ENCODE measurements at places on chromosomes 16 and 17.
A peak's percentile ranks its signal among the peaks of the same experiment; 100 is the strongest.

DNA sequence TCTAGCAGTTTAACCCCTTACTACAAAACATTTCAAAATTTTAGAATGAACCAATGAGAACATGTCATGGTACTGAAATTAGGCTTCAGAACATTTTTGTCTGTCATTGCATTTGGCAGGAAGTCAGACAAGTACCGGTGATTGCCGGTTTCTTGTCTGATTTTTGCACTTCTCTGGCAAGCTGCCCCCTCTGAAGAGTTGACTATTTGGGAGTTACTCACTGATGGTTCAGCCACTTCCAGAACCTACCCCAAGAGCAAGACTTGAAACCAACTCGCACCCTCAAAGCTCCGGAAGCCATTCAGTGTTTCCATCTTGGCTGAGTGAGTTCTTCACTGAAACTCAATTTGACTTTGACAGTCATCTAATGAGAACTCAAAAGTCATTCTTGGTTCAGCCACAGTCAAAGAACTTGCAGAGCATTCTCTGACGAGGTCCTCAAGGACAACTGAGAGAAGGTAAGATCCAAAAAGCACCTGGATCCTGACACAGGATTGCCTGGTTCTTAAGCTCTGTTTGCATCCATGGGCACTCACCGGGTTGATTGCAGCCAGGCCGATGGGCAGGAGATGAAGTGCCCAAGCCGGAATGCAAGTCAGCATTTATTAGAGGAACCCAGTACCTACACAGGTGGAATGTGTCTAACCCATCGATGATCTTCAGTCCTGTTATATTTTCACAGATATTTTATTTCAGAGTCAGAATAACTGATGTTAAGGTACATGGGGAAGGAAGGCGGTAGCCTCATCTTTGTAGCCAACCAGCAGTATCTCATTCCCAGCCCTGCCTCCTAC is 93.6 kb downstream of the USP22 start:
- DNase-seq, result peak; percentile 43

- no peak for DNase-seq
Measured at GRCh38 chr16:85704011-85704410, 15.3 kb upstream of the GINS2 start.

DNA sequence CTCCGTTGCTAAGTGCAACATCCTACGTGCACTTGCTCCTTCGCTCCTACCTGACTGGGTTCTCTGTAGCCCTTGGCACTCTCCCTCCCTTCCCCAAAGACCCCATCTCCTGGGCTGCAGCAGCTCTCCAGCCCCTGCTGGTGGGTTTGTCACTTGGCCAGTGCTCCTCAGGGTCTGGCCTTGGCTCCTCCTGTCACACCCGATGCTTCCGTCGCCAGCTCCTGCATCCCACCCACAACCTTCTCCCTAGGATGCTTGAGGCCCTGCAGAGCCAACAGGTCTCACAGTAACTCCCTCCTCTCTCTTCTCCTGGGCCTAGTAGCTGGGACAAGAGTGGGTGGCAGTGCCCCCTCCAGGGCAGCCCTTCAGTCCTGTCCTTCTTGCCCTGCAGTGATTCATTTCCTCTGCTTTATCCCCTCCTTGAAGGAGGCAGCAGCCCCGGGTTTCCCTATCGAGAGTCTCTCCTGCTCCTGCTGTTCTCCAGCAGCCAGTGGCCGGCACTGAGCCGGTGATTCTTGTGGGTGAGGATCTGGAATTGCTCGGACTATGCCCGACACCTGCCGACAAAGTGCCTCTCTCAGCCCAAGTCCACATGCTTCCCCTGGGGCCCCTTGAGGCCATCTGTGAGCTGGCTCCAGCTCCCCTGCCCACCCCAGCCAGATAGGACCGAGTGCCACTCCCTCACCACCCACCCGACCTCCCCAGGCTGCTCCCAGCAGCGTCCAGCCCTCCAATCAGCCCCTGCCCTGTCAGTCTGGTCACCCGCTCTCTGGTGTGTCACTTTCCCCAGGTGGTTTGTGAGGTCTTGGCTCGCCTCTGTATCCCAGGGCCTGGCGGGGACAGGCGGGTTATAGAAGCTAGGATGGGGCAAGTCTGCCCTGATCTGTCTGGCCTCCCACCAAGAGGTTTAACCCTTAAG is 3.8 kb downstream of the LITAFD start:
- DNase-seq, result peak; percentile 32

DNA sequence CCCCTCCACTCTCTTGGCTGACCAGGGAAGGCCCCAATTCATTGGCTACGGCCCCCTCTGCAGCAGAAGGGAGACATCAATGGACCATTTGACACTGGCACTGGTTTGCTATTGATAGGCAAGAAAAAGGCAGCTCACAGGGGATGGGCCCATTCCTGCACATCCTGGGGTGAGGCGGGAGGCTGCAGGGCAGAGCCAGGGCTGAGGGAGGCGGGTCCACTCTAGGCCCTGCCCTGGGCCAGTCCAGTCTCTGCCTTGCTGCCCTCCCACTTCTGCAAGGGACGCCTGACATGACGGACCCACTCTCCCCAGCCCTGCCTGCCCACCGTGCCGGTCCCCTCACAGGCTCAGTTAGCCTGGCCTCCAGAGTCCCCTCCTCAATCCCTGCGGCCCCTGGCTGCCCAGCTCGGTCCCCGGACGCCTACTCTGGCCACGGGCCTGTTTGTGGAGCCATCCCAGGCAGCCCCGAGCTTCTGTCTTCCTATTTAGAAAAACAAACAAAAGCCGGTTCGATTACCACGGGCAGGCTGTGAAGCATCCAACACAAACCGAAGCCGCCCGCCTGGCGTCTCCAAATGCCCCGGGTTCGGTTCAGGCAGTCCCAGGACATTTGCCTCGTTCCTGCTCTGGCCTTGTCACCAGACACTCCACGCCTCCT is 160.7 kb downstream of the IRX5 start:
- no peak for DNase-seq

GRCh38 chr16:65120461-65120830 is 1.4 kb downstream of the CDH11 start:
- no peak for DNase-seq

- no peak for DNase-seq
Measured at GRCh38 chr17:65977041-65977440, 214.9 kb downstream of the CEP112 start.

GRCh38 chr17:21210411-21211076 is 3.4 kb downstream of the TMEM11 start:
- DNase-seq, result no peak

DNA sequence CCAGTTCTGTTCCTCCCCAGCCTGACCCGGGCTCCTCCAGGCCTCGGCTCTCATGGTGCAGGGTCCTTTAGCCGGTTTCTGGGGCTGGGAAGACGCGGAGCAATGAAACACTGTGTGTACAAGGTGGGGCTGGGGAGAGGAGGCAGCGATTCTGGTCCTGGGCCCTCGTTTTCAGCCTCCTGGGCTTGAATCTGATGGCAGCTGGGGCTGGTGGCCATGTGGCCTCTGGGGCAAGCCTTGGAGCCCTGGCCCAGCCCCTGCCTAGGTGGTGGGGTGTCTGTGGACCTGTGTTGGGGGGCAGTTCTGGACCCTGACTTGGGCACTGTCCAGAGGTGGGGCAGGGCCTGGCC is 4.1 kb downstream of the FOXJ1 start:
- DNase-seq, result no peak

GRCh38 chr16:60811657-60812056 is 1224.6 kb downstream of the CDH8 start:
- no peak for DNase-seq

DNA sequence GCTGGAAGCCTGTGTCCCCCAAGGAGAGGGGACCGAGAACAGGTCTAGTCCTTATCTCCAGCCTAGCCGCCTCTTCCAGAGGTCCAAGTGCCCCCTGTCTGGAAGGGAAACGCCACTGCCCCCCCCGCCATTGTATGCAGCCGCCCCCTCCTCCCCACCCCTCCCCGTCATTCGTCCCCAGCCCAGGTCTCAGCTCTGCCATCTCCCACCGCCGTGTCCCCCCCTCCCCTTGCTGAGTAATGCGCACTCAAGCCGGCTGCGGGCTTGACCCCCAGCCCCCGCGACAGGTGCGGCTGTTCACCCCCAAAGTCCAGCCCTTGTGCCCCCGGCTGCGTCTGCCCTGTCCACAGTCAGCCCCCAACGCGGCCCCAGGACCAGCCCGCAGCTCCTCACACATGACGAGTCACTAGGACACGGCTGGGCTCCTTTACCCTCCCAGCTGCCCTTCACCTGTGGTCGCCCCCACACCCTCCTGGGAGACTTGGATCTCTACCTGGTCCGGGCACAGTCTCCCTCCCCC is 622 bp downstream of the GPRC5B start:
- DNase-seq, result no peak

- DNase-seq, result peak; percentile 10
Measured at GRCh38 chr16:15404792-15405191, 9.2 kb downstream of the MPV17L start.

DNA sequence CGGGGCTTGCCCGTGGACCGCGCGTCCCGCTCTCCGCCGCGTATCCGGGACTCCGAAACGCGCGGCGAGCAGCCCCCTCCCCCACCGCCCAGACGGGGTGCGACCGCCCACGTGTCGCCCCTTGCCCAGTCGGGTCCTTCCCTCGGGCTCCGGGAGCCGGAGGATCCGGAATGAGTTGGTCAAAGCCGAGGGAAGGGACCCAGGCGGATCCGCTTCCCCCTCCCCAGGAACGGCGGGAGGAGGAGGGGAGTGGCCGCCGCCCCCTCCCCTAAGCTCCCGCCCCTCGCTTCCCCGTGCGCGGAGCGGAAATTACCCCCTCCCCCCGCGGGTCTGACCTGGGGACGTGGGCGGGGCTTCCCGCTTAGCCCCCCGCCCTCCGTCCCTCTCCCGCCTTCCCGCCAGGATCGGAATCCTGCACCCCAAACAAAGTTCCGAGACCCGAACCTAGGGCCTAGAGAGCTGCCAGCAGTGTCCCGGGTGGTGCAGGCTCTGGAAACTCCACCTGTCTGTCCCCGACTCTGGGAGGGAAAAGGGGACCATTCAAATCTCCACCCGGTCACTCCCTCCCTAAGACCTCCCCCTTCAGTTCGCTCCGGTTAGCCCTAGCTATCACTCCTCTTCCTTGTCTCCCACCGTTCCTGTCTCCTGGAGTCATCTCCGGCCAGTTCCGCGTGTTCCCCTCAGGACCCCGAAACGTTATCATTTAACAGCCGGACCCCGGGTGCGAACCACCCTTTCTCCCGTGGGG is 1.0 kb upstream of the IGF2BP1 start:
- DNase-seq, result no peak

- DNase-seq, result no peak
Measured at GRCh38 chr17:73650617-73651200, 6.5 kb upstream of the SDK2 start.

DNA sequence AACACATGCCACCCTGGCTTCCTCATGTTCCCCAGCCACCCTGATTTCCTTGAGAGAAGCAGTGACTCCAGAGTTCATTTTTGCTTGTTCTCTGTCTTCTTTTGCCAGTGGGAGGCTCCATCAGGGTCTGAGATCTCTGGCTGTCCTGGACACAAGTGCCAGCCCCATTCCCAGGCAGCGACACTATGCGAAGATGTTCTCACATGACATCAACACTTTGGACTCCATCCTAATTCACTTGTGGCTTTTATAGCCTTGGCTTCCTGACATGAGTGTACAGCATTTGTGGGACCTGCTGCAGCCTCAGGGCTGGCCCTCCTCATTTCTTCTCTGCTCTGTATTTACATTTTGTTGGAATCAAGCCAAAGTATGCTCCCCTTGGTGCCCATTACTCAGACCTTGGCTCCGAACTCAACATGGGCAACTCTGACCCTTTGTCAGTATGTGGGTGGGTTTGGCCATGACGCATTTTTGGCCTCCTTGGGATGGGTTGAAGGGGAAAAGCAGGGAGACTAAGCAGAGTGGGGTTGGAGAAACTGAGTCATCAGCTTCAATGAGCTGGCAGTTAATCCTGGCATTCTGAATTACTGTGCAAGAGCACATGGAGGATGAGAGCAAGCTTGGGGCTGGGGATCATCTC is 119.0 kb upstream of the EEF2KMT start:
- no peak for DNase-seq

All from RPMI8226 (cell line).